ENCODE measurements at places on chromosomes 2 and 18. TPM values are rescaled to one million over a fixed set of nuclear protein-coding genes. Genes with fewer than 3 reads are reported as not detected.
A peak's percentile ranks its signal among the peaks of the same experiment; 100 is the strongest.

Gene RBM43
- total RNA-seq = 4.7 TPM

Gene PDK1
- 19.0 TPM for total RNA-seq

Gene GPR17
- not detected for total RNA-seq

Gene CDH2
- total RNA-seq = 210 TPM

Gene ATP6V1B1
- not detected for total RNA-seq

DNA sequence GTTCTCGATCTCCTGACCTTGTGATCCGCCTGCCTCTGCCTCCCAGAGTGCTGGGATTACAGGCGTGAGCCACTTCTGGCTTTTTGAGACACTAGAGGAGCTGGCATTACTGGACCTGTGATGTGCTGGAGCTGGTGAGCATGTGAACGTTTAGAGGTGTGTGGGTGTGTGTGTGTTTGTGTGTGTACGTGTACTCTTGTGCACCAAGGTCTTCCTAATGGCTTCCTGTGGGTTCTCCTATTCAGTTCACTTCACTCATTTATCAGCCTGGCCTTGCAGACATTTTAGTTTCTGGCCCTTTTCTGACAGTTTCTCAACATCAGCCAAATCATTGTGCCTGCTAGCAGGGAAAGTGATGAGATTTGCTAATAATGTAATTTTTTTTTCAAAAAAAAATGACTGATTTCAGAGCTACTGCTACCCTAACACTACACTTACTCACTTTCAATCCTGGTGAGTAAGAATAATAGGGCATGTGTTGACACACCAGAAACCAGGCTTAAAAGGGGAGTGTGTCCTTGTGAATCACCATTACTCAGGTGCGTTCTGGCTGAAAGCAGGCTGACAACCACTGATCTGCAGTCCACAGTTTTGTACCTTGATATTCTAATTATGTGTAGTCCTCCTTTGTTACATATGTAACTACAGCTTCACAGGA, 41.0 kb upstream of the ACTR3 start:
- H3K36me3 ChIP-seq = peaks cover 2% of the 10 kb centered on the region
- H3K27ac ChIP-seq = no peak overlapping the region
- no peaks in the 10 kb centered on the region for H3K4me1 ChIP-seq
- H3K4me3 ChIP-seq = no peak overlapping the region
- H3K27me3 ChIP-seq = peaks cover 3% of the 10 kb centered on the region

DNA sequence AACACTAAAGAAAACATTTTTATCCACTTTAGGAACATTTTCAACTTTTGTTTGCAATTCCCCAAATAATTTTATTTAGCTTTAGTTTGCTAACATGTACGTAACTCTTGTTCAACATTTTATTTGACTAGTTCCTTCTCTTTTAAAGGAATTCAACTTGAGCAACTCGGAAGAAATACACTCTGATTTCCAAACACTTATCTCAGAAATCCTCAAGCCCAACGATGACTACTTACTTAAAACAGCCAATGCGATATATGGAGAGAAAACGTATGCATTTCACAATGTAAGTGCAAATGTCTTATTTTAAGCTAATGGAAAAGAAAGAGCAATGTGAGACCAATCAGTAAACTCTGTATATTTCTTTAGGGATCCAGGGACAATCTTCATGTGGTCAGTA, 10.1 kb downstream of the SERPINB10 start:
- H3K27me3 ChIP-seq = peaks cover 26% of the 10 kb centered on the region
- H3K27ac ChIP-seq = no peak overlapping the region
- no peak overlapping the region for H3K4me3 ChIP-seq
- no peak for DNase-seq
- H3K4me1 ChIP-seq = peaks cover 1% of the 10 kb centered on the region

DNA sequence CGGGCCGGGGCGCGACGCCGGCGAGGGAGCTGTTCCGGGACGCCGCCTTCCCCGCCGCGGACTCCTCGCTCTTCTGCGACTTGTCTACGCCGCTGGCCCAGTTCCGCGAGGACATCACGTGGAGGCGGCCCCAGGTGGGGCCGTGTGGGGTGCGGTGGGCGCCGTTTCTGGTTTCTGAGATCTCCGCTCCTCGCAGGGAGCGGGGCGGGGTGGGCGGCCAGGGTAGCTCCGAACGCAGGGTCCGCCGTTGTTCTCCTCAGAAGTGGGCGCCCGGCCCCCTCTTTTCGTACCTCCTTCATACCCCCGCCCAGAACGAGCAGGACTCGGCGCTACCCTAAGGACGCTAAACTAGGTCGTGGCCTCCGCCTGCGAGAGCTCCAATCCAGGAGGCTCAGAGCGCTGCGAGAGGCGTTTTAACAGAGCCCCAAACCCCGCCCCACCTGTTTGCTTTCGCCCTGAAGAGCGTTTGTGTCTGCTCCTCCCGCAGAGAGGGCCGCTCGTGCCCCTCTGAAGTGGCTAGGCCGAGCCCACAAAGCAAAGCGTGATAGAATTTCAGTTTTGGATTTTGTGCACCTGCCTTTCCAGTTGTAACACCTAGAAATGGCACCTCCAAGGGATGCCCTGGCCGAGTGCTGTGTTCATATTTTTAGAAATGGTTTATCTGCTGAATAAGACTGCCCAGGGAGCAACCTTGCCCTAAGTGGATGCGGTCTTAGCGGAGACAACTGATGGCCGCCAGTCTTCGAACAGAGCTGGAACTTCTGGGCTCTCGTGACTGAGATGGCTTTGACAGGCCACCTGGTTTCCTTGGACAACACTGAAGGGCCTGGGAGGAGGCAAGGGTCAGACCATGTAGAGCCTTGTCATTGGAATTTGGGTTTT, 626 bp downstream of the CAPN10 start:
- H3K4me1 ChIP-seq = peaks cover 23% of the 10 kb centered on the region
- H3K27ac ChIP-seq = peak overlapping the region; percentile 95
- no peaks in the 10 kb centered on the region for H3K27me3 ChIP-seq
- H3K36me3 ChIP-seq = peaks cover 1% of the 10 kb centered on the region

DNA sequence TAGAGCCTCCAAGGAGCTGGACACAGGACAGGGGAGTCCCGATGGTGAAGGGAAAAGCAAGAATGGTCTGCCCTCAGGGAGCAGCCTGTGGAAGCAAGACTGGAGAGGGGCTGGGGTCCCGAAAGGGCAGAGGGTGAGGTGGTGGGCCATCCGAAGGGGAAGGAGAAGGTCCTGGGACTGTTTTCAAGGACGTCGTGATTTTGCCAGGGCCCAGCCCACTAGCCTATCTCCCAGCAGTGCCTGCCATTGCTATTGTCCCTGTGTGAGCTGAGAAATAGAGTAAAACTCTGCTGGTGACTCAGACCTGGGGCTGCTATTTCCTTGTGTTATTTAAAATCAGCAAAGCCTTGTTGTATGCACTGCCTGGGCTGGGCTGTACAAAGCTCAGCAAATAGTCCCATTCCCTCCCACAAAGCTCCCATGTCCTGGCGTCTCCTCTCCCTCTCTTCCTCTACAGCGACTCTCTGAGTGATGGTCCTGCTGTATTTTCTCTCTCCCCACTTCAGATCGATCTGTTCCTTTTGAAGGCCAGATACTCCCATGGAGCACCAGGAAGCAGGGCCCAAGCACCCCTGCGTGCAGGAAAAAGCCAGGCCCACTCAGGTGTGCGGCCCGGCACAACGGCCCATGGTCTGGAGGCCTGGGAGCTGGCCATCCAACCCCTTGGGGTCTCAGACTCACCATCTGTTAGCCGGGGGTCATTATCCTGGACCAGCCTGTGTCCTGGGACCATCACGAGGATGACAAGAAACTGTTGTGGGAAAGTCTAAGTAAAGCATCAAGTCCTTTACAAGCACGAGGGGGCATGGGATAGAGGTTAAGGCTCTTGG, 65.0 kb upstream of the OTOF start:
- H3K4me1 ChIP-seq = peaks cover 8% of the 10 kb centered on the region
- no peak overlapping the region for H3K4me3 ChIP-seq
- peaks cover 16% of the 10 kb centered on the region for H3K27me3 ChIP-seq
- H3K27ac ChIP-seq = peak overlapping the region; percentile 60
- no peak for DNase-seq
- H3K36me3 ChIP-seq = no peaks in the 10 kb centered on the region

GRCh38 chr2:28348149-28348567, 44.5 kb upstream of the FOSL2 start:
- no peaks in the 10 kb centered on the region for H3K36me3 ChIP-seq
- peaks cover 2% of the 10 kb centered on the region for H3K27me3 ChIP-seq
- no peak for DNase-seq
- H3K4me1 ChIP-seq = no peaks in the 10 kb centered on the region
- H3K4me3 ChIP-seq = no peak overlapping the region

DNA sequence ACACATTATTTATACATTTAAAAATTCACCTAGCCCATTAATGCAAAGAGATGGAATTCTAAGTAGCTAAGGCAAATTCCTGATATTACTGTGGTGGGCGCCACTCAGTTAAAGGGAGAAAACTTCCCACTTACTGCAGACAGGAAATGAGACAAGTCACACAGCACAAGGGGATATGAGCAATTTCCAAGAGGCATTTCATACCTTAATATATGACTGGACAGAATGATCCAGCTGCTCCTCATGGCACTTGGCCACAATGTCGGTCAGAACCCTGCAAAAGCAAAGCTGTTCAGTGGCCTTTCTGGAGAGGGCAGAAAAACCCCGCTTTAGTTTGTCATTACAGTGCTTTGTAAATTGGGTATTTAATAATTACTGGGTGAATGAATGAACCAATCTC, 121.4 kb upstream of the CCDC195 start:
- no peaks in the 10 kb centered on the region for H3K4me1 ChIP-seq
- no peak for DNase-seq
- no peak overlapping the region for H3K27ac ChIP-seq
- no peaks in the 10 kb centered on the region for H3K36me3 ChIP-seq

DNA sequence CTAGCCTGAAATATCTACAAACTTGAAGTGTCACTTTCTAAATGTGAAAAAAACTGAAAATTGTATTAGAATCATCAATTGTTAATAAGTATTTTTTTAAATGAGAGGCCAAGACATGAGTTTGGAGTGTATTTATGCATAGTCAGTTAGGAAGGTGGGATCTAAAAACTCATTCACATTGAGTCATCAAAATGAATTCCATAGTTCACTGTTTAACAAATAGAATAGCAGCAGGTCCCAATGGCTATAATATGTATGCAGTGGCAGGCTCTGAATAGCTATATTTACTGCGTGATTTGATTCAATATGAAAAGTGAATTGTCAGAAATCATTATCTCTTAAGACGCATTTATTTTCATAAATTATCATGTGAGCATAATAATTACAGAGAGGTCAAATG, 256.1 kb downstream of the ZNF385B start:
- no peaks in the 10 kb centered on the region for H3K27me3 ChIP-seq
- no peak for DNase-seq
- no peak overlapping the region for H3K4me3 ChIP-seq
- H3K36me3 ChIP-seq = no peaks in the 10 kb centered on the region
- no peaks in the 10 kb centered on the region for H3K4me1 ChIP-seq

DNA sequence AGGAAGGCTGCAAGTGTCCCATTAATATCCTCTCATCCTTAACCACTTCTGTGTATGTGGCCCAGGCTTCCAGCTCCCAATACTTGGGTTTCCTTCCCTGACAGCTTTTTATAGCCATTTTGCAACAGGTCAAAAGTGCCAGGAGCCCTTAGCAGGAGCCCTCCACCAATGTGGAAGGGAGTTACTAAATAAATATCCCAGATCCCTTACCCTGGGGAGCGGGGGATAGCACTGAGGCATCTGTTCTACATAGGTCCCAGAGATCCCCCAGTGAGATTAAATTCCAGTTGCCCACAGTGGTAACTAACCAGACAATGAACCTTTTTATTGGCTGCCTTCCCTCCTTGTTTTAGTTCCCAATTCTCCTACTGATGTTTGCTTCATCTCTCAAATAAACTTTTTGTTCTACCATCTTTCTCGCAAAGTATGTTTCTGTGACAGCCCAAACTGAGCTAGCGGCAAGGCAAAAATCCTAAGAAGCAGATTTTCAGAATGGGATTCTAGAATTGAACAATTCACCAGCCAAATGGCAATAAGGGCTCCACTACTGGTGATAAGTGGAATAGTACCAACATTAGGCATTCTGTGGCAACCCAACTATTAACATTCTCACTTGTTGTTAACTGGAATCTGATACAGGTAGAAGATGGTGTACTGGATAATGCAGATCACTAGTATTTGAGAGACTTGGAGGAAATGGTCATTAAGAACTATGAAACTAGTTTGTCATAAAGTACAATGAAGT, 83.9 kb upstream of the MAPRE2 start:
- no peak overlapping the region for H3K27ac ChIP-seq
- no peak for DNase-seq
- no peaks in the 10 kb centered on the region for H3K36me3 ChIP-seq
- H3K27me3 ChIP-seq = no peaks in the 10 kb centered on the region

All from progenitor cell of endocrine pancreas (in vitro differentiated cells).